ENCODE measurements at places on chromosomes 6 and 20.

- no peak for DNase-seq
Observed at GRCh38 chr6:82144007-82144851, 103.3 kb downstream of the IBTK start.

DNA sequence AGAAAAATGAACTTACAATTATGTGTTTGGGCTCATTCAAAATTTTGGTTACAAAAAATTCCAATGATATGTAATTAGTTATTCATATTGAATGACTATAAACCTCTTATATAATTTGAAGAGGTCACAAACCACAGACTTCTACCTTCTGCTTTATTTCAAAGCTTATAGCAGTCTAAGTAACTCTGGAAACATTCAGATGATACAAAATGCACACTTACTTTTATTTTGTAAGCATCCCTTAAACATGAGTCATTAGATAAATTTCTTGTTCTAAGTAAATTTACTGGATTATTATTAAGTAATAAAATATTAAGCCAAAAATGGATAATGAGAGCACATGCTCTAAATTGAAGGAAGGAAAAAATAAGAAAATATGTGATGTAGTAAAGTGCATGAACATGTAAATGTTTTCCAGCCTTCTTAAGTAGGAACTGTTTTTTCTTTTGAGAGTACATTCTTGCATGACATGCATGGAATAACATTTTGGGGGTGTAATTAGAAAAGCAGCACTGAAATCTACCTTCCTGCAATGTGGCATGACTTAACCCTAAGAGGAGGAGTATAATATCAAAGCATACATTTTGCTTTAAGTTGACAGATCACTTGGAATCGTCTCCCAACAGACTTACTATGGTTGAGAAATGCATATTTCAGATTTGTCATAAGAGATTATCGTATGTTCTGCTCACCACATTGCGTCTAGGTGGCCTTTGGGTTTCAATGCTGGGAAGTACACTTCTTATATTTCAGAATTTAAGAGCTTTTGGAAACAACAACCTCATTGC, 372.7 kb upstream of the HSF2 start:
- no peak for DNase-seq

GRCh38 chr20:59044295-59044694, 1.7 kb upstream of the PRELID3B start:
- DNase-seq: peak; percentile 24

DNA sequence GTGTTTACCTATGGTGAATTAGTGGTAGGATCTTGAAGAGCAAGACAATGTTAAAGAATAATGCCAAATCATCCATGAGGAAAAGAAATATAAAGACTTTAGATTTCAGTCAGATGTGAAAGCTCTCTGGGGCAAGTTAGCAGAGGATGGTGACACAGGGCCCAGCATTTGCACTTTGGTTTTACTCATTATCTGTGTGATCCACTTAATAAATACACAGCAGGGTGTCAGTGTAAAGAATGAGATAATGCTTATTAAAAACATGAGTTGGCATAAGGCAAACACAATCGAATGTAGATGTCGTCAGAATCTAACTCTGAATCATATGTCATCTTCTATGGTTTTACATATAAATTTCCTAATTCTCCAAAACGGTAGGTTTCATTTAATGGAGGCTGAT, 130.4 kb upstream of the PREP start:
- no peak for DNase-seq

DNA sequence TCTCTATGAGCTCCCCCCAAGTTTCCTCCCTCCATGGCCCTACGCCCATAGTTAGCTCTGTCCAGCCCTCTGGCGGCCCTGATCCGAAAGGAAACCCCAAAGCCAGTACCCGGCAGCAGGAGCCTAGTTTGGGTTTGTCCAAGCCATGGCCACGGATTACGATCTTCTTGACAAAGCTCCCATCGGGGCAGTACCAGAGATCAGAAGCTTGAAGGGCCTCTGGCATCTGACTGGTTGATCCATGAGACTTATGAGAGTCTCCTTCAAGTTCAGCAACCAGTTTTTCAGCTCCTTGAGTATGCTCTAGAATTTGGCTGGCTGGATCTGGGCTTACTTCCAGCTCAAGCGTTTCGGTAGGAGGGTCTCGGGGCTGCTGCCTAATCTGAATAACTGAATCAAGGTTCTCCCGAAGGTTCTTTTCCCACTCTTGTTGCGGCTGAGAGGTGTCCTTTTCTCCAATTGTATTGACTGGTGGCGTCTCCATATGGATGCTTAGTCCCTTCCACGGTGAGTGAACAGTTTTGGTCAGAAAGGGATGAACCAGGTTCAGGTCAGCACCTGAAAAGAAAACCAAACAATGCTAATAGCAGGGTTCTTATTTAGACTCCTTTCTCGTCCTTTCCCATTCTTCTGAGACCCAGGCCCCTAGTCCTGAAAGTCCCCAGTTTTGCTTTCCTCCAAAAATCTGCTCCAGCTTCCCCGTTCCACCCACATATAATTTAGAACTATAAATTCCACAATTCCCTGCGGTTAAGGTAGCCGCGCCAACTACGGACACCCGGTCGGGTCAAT, 595 bp downstream of the FKBPL start:
- no peak for DNase-seq

GRCh38 chr20:40493071-40493470, 196.0 kb downstream of the MAFB start:
- DNase-seq: no peak

- DNase-seq: no peak
Observed at GRCh38 chr6:149963212-149963461, 606 bp upstream of the ULBP1 start.

- DNase-seq: no peak
Observed at GRCh38 chr6:3140201-3140600, 17.1 kb downstream of the TUBB2A start.

GRCh38 chr6:148829415-148830101, 82.7 kb downstream of the UST start:
- no peak for DNase-seq

- no peak for DNase-seq
Observed at GRCh38 chr6:122604676-122605075, 5.5 kb upstream of the PKIB start.

DNA sequence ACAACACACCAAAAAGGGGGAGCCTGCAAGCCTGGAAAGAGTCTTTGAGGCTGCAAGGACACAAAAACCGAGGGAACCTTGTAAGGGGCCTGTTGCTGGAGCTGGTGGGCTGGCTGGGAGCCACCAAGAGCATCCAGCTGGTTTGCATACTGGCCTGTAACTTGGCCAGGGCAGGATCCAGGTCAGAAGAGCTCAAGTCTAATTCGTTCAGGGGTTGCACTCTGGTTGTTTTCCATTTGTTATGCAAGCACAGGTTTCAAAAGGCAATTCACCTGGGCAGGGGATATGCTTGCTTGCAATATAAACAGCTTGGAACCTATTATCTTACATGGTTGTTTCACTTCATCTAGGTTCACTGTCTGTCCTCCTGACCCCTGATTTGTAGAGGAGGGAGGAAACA, 98.3 kb upstream of the GCM1 start:
- no peak for DNase-seq

- no peak for DNase-seq
Observed at GRCh38 chr6:2460216-2460745, 214.9 kb upstream of the GMDS start.

GRCh38 chr6:76612954-76613353, 540.5 kb upstream of the IMPG1 start:
- no peak for DNase-seq

GRCh38 chr6:74967821-74968220, 238.0 kb downstream of the COL12A1 start:
- DNase-seq: no peak

- DNase-seq: no peak
Observed at GRCh38 chr6:165181951-165182414, 127.4 kb downstream of the C6orf118 start.

GRCh38 chr20:31720486-31721407, 1.9 kb downstream of the BCL2L1 start:
- DNase-seq: peak; percentile 38

- peak; percentile 32 for DNase-seq
Observed at GRCh38 chr20:18057101-18057993, at the start of gene OVOL2. Gene OVOL2 (minus strand): TSS chr20:18057916. CDS start chr20:18057634, 282 bp downstream.

GRCh38 chr20:51801122-51801822, 1.0 kb downstream of the SALL4 start:
- no peak for DNase-seq

GRCh38 chr20:59596690-59597089, 7.7 kb upstream of the PHACTR3 start:
- no peak for DNase-seq

GRCh38 chr20:6768228-6769140, 998 bp downstream of the BMP2 start:
- DNase-seq: peak; percentile 4

DNA sequence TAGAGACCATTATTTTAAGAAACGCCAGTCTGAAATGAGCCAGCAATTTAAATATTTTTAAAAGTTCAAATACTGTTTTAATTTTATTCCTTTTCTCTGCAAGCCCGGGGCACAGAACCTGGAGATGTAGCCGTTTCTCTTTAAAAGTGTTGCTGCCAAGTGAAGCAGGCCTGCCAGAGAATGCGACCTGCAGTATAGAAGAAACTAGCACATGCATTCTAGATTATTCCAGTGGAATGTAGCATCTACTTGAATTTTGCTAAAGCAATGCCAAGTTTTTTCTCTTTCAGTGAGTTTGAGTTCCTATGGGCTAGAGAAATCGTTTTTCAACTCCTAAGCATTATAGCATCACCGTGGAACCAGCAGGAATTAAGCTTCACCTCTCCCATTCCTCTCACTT, 101.3 kb downstream of the QRSL1 start:
- no peak for DNase-seq

DNA sequence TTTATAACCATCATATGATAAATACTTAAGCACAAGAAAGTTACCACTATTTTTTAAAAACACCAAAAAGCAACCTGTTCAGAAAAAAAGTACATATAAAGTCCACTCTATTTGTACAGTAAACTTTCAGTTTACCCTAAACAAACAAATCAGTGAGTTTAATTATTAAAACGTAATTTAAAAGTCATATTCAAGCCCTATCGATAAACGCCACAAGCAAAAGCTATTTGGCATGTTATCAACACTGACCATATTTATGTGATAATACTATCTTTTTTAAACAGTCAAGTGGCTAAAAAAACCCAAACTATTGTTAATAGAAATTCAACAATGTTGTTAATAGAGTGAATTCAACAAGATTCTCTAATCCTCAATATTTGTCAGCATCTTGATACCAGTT, 1.9 kb downstream of the KATNA1 start:
- DNase-seq: no peak

- DNase-seq: peak; percentile 60
Observed at GRCh38 chr20:53865901-53866793, 204.2 kb downstream of the BCAS1 start.

GRCh38 chr20:24568842-24569241, 99.4 kb downstream of the SYNDIG1 start:
- no peak for DNase-seq

- peak; percentile 18 for DNase-seq
Observed at GRCh38 chr6:1792989-1793388, 183.3 kb downstream of the FOXC1 start.

DNA sequence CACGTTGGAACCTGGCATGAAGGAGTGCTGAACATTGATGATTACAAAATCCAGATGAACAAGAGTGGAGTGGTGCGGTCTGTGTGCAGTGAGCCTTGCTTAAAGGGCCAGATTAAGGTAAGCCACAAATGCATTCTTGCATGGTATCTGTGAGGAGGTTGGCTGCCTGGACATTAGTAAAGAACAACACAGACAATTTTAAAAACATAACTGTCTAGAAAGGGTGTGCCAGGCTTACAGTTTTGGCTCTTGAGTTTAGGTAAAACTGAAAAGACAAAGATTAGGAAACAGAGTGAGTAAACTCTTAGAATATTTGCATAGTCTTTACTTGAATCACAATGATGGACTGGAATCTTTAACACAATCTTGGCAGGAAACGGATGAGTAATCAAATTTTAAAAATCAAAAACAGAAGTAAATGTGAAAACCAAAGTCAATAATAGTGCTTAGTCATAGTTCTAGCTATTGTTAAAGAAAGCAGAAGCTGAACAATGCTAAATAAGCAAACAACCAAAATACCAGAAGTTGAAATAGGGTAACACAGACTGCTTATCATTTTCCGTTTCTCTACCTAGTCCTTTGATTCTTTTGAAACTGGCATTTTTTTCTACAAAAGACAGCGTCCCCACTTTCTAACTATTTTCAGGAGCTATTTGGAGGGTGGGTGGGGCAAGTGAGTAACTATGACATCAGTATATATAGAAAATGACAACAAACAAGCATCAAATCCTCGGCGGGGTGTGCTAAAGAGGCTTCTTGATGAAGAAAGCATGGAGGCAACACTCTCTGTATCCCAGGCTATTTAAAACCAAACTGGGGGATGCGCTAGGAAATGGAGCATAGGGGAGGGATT, 185.8 kb upstream of the RAB32 start:
- DNase-seq: no peak

DNA sequence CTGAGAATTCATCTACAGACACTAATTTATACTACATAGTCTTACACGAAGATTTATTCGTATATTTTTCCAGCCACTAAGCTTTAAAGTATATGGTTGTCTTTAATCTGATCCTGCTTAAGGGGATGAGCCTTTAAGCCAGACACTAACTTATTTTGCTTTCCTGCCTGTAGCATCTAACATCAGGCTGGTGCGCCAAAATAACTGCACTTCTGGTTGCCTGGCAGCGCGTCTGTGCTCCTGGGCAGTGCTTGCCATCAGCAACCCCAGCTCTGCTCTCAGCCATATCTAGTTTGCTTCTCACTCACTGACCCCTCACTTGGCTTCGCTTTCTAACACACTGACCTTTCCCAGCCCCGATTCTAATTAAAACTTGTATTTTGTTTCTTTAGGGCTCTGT, 21.8 kb downstream of the HMGCLL1 start:
- DNase-seq: no peak

GRCh38 chr6:39214120-39214813, 15.0 kb downstream of the KCNK5 start:
- DNase-seq: no peak

DNA sequence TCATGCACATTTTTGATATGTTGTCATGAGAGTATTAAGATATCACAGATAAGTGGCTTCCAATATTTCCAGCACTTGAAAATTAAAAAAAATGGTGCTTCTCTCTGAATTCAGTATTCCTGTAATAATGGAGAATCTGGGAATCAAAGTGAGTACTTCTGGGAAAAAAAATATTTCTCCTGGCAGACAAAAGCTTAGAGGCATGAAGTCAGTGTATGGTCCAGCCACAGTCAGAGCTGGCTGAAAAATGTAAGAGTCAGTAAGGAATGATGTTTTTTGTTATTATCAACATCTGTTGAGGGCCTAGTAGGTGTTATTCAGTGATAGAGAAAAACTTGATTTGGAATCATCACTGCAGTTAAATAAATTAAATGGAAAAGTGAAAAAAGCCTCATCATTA, 3.2 kb upstream of the RFPL4B start:
- no peak for DNase-seq

- DNase-seq: no peak
Observed at GRCh38 chr6:17871836-17872235, 115.6 kb downstream of the KIF13A start.

GRCh38 chr6:125236536-125237327, 65.0 kb downstream of the HDDC2 start:
- no peak for DNase-seq

- no peak for DNase-seq
Observed at GRCh38 chr20:17233626-17234025, 6.8 kb downstream of the PCSK2 start.

GRCh38 chr6:129719692-129720091, 9.7 kb upstream of the ARHGAP18 start:
- no peak for DNase-seq

GRCh38 chr6:113651920-113652319, 205.2 kb upstream of the MARCKS start:
- peak; percentile 59 for DNase-seq

All from B cell (primary cell).